Stomach (tissue), 19 donors: ENCODE measurements at places on chromosomes 6 and 20. TPM values are rescaled to one million over a fixed set of nuclear protein-coding genes. Genes with fewer than 3 reads are reported as not detected.

DNA sequence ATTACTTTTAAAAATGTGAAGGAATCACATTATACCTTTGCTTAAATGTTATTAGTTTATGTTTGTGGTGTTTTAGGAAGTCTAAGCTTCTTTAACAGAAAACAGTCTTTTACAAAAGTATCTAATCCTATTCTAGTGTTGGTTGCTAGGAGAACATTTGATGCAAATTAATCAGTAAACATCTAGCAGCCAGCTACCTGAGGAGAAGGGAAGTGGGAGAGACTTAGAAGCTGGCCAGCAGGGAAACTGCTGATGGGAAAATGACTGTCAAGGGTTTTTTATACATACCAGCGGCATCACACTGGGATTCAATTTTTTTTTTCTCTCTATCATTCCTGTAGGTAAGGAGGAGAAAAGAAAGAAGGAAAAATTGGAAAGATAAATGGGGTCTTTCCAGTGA, 686.0 kb upstream of the MMS22L start:
- H3K4me3 ChIP-seq: no peak overlapping the region
- no peaks in the 10 kb centered on the region for H3K36me3 ChIP-seq
- H3K4me1 ChIP-seq: no peaks in the 10 kb centered on the region
- no peaks in the 10 kb centered on the region for H3K27me3 ChIP-seq
- no peak for DNase-seq
- no peak overlapping the region for H3K27ac ChIP-seq

GRCh38 chr6:29633534-29633905, 537 bp upstream of the GABBR1 start:
- peaks cover 40% of the 10 kb centered on the region for H3K4me1 ChIP-seq
- H3K27me3 ChIP-seq: peaks cover 25% of the 10 kb centered on the region
- H3K4me3 ChIP-seq: peak overlapping the region; percentile 82
- no peak for DNase-seq
- H3K36me3 ChIP-seq: no peaks in the 10 kb centered on the region
- peak overlapping the region; percentile 58 for H3K27ac ChIP-seq

The BMP6 gene
- total RNA-seq: not detected

The CDK5RAP1 gene
- total RNA-seq: 12.0 TPM
